ENCODE measurements at places on chromosomes 13 and 19.

DNA sequence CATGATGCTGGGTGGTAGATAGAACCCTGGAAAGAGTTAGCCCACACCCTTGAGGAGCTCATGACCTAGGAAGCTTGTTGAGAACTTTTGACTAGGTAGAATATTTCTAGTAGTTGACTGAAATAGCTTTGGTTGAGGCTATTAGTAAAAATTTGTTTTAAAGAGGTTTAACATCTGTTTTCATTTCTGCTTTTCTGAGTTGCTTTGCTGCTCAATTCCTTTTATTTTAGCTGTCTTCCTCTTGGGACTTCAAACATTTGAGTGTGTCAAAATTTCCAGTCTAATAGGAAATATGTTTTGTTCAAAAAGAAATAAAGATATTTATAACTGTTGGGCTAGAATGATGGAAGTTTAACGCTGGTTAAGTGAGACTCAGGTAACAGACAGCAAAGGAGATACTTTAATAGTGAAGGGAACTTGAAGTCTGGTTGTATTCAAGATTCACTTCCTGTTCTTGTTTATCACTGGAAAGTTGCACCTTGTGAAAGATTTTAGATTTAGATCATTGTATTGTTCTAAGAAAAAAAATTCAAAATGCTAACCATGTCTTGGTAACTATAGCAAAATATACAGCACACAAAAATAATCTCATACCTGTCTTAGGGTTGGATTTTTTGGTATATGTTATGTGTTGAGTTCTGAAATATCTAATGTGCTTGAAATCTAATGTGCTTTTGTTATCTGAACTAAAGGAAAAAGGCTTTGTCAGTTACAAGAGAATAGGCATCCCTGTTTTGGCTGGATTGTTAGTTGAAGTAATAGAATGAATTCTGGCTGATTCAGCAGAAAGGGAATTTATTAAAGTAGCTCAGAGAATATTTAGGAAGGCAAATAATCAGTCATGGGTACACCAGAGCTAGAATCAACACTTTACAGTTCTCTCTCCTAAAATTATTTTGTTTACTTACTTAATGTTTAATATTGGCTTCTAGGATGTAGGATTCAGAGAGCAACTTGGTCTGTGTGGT, 24.4 kb upstream of the GPR18 start:
- DNase-seq: no peak

DNA sequence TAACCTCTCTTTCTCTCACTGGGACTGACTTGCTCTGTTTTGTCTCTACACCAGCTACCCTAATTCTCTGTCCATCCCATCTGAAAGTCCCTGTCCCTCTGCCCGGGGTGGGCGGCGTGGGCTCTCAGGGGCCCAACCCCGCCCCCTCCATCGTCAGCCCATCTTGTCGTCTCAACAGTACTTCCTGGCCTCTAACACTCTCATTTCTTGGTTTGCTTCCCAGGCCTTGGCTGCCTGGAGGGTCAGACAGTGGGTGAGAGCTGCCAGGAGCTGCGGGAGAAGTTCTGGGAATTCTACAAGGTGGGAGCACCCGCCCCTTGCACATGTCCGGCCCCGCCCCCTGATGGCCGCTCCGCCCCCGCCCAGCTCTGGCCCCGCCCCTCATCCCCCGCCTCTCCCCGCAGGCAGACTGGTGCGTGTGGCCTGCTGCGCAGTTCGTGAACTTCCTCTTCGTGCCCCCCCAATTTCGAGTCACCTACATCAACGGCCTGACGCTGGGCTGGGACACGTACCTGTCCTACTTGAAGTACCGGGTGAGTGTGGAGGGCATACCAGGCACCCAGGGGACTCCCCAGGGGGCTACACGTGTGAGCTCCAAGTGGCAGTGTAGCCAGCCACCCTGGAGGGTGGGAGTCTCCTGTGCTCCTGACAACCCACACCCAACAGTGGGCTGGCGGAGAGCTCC, 1.7 kb downstream of the MPV17L2 start:
- DNase-seq: no peak

DNA sequence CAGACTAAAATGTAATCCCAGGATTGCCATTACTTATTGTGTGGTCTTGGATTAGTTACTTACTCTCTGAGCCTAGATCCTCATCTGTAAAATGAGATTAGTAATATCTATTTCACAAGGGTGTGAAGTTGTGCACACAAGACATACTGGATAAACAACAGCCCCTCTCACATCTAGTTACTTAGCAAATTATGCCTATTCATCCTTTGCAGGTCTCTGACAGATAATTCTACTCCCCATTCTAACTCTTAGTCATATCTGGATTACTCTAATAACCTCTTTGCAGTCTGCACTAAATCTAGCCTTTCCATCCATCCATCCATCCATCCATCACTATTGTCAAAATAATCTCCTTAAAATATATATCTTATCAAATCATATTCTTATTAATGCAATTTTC, 12.4 kb downstream of the MTRF1 start:
- DNase-seq: no peak

DNA sequence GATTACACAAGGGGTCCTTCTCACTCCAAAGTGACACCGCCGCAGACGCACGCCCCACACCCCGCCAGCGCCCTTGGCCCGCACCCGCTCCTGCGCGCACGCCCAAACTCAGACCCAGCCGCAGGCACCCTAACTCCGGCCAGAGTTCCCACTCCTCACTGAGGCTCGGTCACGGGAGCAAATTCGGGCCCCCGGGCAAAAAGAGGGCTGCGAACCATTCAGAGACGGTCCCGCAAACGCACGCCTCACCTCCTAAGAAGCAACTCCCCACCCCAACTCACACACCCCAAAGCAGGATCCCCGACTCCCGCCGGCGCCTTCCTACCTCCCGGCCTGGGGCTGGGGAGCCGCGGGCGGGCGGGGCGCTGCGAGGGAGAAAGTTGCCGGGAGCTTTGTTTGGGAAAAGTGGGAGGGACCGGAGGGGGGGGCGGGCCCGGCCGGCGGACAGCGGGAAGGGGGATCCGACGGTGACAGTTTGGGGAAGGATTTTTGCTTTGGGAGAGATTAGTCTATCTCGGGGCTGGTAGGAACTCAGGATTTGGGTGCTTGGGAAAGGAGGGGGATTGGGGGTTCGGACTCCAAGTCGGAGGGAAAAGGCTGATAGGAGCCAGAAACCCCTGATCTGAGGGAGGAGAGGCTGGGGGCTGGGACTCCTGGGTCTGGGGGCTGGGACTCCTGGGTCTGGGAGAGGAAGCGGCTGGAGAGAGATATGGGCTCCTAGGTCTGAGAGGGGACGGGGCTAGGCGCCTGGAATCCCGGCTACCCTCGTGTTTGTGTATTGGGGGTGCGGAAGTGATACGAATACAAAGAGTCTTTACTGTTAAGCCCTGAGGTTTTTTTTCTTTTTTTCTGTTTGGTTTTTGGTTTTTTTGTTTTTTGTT, at the start of gene TEAD2:
TEAD2 (minus strand) TSS at position 369 of the 881 bp plus-strand sequence. CDS start 2,341 bp downstream, outside the sequence.
- no peak for DNase-seq

GRCh38 chr13:97239306-97239705, 17.2 kb downstream of the MBNL2 start:
- no peak for DNase-seq

- no peak for DNase-seq
These were observed 21.6 kb downstream of the CPAMD8 start for GRCh38 chr19:17005000-17005399.

DNA sequence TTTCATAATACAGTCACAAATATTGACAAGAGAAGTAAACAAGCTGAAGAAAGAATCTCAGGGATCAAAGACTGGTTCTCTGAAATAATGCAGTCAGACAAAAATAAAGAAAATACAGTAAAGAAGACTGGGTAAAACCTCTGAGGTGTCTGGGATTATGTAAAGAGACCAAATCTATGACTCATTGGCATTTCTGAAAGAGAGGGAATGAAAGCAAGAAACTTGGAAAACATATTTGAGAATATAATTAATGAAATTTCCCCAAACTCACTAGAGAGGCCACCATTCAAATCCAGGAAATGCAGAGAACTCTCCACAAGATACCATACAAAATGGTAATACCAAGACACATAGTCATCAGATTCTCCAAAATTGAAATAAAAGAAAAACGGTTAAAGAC, 53.0 kb upstream of the GPC6 start:
- DNase-seq: no peak

GRCh38 chr13:110424569-110425443, 117.7 kb downstream of the COL4A2 start:
- no peak for DNase-seq

DNA sequence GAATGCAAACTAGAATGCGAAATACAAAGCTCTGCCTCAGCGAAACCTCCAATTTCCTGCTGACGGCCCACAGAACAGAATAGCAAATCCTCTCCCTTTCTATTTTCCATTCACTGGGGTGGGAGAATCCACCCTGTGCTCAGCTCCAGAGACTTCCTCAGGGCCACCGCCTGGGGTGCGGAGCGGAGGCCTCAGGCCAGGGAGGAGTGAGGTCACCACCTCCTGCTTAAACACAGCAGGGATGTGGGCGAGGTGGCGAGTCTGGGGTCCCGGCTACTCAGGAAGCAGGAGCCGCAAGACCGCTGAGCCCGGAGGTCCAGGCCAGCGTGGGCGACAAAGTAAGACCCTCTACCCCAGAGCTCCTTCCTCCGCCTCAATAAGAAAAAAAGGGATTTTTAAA, 666 bp upstream of the ZNF320 start:
- no peak for DNase-seq

DNA sequence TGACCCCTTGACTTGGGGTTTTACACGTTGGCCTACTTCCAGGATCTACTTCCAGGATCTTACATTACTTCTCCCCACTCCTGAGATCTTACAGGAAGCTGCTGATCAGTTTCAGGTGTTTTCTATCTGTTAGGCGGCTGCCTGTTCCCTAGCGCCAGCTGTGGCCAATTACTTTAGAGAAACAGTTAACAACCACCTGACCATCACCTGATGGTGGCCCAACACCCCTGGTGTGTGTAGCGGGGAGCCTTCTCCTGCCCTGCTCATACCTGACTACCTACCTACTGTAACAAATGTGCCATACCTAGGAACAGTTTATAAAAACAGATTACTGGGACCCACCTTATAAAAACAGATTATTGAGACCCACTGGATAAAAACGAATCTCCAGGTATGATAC, 2.8 kb upstream of the POP4 start:
- DNase-seq: no peak

GRCh38 chr13:102682211-102682610, 12.6 kb downstream of the METTL21C start:
- DNase-seq: no peak

GRCh38 chr19:55640043-55640576, 692 bp upstream of the ZNF580 start:
- DNase-seq: no peak

GRCh38 chr19:35105411-35106290, 10.0 kb upstream of the FXYD3 start:
- no peak for DNase-seq

- DNase-seq: no peak
These were observed 85.4 kb upstream of the GPR183 start for GRCh38 chr13:99392470-99393135.

- DNase-seq: no peak
These were observed 933.4 kb downstream of the SLITRK6 start for GRCh38 chr13:84865783-84866221.

GRCh38 chr13:113021811-113022210, 52.8 kb downstream of the MCF2L start:
- no peak for DNase-seq

DNA sequence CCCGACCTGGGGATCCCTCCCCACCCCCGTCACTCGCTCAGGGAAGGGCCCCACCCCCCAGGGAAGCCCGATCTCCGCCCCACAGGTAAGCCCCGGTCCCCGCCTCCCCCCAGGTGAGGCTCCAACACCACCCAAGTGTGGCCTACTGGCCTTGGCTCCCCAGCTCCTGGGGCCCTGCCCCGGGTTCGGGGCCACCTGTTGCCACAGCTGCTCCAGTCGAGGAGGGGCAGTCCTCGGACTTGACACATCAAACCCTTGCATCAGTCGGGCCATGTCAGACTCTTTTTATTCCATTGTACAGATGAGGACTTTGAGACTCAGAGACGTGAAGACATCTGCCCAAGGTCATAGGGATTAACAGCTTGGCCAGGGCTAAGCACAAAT, 512 bp downstream of the CC2D1A start:
- DNase-seq: no peak

- DNase-seq: no peak
These were observed 144.4 kb downstream of the DIAPH3 start for GRCh38 chr13:60019119-60019993.

DNA sequence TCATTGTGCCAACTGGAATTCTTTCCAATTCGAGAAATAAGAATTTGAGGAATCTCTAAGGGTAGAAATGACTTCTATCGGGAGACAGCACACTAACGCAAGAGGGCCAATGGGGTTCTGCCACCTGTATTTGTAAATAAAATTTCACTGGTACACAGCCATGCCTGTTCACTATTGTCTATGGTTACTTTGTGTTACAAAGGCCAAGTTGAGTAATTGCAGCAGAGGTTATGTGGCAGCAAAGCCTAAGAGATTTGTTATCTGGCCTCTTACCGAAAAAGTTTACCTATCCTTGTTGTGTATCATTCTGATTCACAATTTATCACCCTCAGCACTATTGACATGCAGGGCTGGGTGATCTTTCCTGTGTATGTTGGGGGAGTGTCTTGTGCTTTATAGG, 278.0 kb downstream of the KLF5 start:
- DNase-seq: no peak

DNA sequence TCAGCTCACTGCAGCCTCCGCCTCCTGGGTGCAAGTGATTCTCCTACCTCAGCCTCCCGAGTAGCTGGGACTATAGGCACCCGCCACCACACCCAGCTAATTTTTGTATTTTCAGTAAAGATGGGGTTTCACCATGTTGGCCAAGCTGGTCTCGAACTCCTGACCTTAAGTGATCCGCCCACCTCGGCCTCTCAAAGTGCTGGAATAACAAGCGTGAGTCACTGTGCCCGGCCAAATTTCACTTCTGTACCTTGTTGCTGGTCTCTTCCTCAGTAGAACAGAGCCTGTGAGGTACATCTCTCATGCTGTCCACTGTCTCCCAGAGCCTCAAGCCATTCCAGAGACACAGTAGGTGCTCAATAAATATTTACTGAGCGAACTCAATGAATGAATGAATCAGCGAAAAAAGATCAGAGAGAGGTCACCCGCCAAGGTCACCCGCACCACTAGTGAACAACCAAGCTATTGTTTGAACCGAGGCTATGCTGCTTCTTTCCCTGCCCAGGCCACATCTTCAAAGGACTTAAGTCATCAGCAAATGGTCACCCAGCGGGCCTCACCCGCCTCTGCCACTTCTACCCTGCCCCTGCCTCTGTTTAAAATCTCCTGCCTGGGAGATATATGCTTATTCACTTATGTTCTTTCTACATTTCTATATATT, 9.3 kb downstream of the TMEM143 start:
- no peak for DNase-seq

GRCh38 chr13:73074014-73074413, 15.2 kb downstream of the KLF5 start:
- no peak for DNase-seq

DNA sequence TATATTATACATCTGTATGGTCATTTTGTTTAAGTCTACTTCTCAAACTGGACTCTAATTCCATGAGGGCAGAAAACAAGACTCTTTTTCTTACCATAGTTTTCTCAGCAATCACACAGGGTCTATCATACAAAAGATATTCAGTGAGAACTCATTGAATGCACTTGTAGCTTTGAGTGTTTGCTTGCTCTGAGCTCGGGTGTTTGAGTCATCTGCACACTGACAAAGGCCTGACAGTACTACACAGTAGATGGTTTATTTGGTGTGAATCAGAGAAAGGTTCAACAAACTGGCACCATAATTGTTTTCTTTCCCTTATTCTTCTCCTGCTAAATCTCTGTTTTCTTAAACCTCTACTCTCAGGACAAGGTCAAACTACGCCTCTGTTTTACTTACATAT, 586.4 kb downstream of the LMO7 start:
- no peak for DNase-seq

Data from RWPE2 (cell line).